SK-N-MC (cell line): ENCODE measurements at places on chromosomes 3 and 15.
A peak's percentile ranks its signal among the peaks of the same experiment; 100 is the strongest.

GRCh38 chr15:48811325-48811958, 573 bp upstream of the CEP152 start:
- no peak for DNase-seq

GRCh38 chr3:140545197-140545596, 132.7 kb upstream of the TRIM42 start:
- DNase-seq: no peak

DNA sequence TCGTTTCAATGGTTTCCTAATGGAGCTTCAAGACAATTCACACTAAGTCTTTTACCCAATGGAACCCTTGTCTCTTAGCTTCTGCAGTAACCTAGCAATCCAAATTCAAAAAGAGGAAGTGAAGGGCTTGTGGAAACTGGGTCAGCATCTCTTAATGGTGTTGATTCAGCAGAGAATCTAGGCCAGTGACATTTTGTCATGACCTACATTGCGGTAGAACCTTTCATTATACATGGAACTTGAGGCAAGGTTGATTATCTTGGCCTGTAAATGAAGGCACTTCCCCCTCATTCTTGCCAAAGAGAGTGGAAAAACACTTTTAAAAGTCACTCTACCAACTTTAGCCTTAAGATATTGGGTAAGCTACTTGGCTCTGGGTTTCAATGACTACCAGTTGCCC, 42.8 kb downstream of the C2CD4B start:
- DNase-seq: no peak

GRCh38 chr15:27074179-27074578, 103.2 kb downstream of the GABRG3 start:
- DNase-seq: no peak

DNA sequence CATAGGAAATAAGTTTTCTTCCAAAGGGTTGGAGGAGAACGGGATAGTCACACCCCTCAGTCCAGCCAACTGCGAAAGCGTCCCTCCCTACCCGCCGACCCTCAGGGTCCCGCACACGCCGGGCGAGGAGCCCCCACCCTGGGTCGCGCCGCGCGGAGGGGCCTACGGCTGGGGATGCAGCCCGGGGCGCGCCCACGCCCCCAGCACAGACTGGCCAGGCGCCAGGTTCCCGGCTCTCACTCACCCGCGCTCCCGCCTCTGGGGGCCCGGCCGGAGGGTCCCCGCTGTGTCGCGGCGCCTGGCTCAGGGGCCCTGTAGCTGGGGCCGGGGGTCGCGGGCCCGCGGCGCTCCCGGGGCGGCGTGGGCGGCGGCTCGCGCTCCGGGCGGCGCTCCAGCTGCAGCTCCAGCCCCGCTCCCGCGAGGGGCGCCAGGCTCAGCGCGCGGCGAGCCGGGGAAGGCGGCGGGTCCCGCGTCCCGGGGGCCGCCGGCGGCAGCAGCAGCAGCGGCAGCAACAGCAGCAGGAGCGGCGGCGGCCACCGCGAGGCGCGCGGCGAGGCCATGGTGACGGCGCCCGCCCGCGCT, 375 bp downstream of the HEG1 start:
- no peak for DNase-seq

DNA sequence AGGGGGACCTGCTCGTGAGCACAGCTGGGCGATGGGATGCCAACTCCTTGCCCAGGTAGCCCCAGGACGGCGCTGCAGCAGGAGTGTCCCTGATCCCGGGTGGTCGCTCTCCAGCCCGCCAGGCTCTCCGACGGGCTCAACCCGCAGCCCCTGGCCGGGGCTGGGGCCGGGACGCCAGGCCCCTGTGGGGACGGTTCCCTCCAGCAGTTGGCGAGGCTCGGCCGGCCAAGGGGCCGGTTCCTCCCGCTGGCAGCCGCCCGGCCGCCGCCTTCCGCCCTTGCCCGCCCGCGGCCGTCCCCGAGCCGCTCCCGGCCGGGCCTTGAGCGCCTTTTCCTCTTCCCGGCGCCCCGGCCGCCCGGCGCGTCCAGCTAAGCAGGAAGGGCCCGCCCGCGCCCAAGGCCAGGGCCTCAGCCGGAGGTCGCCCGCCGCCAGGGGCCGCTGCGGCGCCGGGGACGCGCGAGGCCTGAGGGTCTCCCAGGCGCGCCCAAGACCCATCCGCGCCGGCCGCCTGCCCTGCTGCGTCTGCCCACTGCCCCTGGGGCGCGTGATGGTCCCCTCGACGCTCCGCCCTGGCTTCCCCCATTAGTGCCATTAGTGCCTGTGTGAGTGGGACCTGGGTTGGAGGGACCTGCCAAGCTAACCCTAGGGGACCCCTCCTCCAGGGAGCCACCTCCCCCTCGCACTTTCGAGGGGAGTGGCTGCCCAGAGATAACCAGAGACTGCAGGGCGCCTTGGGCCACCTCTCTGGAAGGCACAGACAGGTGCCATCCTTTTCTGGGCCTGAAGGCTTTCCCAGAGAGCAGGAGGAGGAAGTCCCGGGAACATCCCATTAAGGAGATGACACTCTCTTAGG, 106.4 kb downstream of the FBLN2 start:
- DNase-seq: no peak

DNA sequence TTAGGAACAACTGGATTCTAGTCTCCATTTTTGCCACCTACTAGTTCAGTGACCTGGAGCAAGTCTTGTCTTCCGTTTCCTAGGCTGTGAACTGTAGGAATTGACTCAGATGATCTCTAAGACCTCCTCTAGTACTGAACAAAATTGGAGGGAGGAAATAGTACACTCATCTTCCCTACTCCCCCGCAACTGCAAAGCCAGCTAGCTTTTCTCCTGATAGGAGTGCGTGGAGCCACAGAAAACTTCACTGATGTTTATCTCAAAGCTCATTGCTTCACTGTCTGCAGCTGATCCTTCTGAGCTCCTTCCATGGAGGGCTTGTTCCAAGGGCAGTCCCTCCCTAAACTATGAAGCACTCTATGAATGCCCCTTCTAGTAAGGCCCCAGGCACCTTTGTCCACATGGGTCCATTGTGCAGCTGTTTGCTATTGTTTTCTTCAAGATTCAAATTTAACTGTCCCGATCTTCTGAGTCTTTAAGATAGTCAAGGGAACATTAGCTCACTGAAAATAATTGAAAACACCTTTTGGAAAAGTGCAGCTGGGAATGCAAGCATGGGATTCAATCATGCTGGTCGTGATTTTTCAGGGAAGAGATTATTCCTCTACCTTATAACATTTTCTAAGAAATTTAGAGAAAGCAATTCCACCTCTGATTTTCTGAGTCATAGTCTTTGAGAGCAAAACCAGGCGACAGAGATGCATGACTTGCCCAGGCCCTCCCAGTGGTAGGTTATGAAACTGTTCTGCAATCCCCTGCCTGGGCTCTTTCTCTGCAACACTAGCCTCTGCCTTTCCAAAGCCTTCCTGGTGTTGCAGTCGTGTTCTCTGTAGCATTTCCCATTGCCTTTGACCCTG, 24.3 kb downstream of the FILIP1L start:
- DNase-seq: no peak

DNA sequence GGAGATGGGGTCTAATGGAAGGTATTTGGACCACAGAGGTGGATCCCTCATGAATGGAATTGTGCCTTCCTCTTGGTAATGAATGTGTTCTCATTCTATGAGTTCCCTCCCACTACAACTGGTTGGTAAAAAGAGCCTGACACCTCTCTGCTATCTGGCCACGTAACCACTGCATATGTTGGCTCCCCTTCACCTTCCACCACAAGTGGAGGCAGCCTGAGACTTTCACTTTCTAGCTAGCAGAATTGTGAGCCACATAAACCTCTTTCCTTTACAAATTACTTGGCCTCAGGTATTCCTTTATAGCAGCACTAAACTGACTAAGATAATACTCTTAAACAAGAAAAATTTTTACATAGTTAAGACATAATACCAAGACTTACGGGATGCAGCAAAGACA, 155.3 kb downstream of the NR1I2 start:
- no peak for DNase-seq

- no peak for DNase-seq
Measured at GRCh38 chr15:93900476-93901400, 330.6 kb upstream of the MCTP2 start.

GRCh38 chr3:6518709-6519345, 342.1 kb upstream of the GRM7 start:
- no peak for DNase-seq

- DNase-seq: no peak
Measured at GRCh38 chr3:12490547-12490946, 6.3 kb downstream of the TSEN2 start.

GRCh38 chr3:32421991-32422859, 30.6 kb downstream of the CMTM7 start:
- DNase-seq: no peak

- DNase-seq: no peak
Measured at GRCh38 chr3:156143136-156143535, 22.8 kb downstream of the KCNAB1 start.

GRCh38 chr3:173217127-173217526, 76.1 kb upstream of the SPATA16 start:
- DNase-seq: no peak

DNA sequence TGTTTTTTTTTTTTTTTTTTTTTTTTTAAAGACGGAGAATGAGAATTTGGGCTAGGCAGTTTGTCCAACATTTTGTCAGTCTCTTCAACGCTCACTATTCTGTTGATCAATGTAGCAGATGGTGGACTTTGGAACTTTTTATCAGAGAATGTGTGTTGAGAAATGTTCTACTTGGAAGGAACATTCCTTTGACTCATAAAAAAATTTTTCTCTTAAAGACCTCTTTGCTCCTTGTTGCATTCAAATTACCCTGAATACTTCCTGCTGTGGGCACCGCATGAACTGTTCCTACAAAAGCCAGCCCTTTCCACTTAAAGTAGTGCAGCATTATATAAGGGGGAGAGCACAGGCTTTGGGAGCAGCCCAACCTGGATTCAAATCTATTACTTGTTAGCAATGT, 182.9 kb downstream of the AKAP13 start:
- peak; percentile 89 for DNase-seq

- DNase-seq: no peak
Measured at GRCh38 chr3:74349015-74349414, 265.4 kb downstream of the CNTN3 start.

GRCh38 chr15:60553163-60553562, 74.2 kb upstream of the ICE2 start:
- DNase-seq: no peak

- no peak for DNase-seq
Measured at GRCh38 chr15:100061944-100062343, 279.8 kb downstream of the ADAMTS17 start.

- no peak for DNase-seq
Measured at GRCh38 chr3:41792806-41793205, 169.1 kb downstream of the ULK4 start.

DNA sequence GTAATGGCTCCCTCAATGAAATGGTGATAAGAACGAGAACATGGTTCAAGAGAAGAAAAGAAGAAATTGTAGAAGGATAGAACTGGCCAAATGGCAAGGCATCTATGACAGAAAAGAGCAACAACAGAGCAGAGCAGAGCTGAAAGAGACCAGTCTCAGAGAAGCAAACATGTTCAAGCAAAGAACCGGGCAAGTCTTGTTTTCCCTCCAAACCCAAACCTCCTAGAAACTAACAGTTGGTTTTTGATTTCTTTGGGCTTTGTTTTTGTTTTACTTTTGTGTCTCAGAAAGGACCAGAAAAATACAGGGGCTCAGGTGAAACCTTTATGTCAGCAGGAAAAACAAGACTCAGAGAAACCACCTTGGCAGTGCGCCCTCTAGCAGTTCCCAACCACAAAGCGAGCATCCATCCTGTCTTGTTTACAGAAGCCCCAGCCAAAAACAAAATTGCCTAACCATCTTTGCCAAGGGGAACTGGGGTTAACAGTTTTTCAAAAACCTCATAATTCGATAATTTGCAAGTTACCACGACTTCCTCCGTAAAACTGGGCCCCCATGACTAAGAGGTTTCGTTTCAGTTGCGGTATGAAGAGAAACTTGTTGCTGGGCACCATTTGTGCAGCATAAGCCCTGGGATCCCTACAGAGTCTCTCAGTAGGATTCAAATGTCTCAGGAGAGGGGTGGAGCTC, 159.2 kb upstream of the SLC24A5 start:
- no peak for DNase-seq

DNA sequence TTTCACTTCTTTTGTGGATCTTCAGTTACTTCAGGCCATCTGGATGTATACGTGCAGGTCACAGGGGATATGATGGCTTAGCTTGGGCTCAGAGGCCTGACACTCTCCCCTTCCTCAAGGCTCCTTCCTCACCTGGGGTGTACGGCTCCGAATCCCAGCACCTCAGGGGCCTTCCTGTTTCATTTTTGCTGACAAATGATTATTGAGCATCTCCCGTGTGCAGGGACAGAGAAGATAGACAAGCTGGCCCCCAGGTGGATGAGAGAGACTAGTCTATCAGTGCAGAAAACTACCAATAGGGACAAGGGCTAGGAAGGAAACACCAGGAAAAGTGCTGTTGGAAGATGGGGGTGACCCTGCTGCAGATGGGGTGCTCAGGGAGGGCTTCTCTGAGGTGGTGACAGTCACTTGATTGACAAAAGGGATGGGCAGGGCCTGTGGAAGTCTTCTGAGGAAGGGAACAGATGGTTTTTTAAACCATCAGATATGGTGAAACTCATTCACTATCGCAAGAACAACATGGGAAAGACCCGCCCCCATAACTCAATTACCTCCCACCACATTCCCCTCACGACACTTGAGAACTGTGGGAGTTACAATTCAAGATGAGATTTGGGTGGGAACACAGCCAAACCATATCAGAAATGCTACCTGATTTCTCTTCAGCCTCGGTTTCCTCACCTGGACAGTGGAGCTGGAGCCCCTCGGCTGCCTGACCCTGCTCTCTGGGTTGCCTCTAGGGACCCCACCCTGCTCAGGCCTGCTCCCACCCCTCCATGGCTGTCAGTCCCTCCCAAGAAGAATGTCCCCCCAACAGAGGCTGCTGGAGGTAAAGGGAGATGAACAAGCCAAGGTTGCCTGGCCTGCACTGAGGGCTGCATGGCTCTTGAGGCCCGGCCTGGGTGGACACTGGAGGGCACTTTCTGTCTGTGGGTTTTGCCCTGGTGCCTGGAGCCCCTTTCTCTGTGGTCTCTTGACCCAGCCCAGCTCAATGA, 37.2 kb upstream of the ACAD9 start:
- no peak for DNase-seq

DNA sequence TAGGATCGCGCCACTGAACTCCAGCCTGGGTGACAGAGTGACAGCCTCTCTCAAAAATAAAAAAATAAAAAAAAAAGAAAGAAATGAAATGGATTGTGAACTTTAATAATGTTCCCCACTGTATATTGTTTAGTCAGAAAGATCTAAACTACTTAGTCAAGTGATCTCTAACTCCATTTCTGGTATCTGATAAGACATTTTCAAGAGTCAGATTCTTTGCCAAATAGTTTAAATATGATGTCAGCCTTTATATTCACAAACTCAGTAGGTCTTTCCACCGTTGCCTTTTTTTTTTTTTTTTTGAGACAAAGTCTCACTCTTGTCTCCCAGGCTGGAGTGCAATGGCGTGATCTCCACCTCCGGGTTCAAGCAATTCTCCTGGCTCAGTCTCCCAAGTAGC, 29.0 kb upstream of the OSBPL11 start:
- DNase-seq: no peak

- DNase-seq: no peak
Measured at GRCh38 chr15:51100785-51101489, 6.2 kb upstream of the TNFAIP8L3 start.

- no peak for DNase-seq
Measured at GRCh38 chr3:20680990-20681628, 495.1 kb upstream of the SGO1 start.

GRCh38 chr3:32222950-32223349, 15.5 kb upstream of the CMTM8 start:
- no peak for DNase-seq
